NCI-H526 treated with DMSO at 0.1 percent for 48 hours (cell line): ENCODE measurements at places on chromosomes 6 and 20.

- no peak for DNase-seq
Observed at GRCh38 chr6:1542335-1542734, 67.4 kb upstream of the FOXC1 start.

- DNase-seq: no peak
Observed at GRCh38 chr20:4220756-4221155, 205.4 kb upstream of the RNF24 start.

- DNase-seq: no peak
Observed at GRCh38 chr6:13422681-13423221, 64.6 kb downstream of the GFOD1 start.

DNA sequence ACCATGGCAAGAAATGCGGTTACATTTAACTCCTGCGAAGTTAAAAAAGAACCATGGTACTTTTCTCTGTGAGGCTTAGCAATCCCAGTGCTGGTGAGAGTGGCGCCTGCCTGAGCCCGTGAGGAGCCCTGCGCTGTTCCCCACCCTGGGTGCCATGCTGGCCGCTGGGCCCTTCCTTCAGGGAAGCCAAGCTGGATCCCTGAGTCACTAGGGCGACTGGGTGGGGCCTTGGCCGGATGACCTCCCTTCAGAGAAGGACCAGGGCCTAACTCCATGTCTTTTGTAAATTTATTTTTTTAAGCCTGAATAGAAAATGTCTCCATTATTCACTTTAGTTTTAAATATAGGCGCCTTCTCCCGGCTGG, 209.1 kb downstream of the ERMARD start:
- no peak for DNase-seq

DNA sequence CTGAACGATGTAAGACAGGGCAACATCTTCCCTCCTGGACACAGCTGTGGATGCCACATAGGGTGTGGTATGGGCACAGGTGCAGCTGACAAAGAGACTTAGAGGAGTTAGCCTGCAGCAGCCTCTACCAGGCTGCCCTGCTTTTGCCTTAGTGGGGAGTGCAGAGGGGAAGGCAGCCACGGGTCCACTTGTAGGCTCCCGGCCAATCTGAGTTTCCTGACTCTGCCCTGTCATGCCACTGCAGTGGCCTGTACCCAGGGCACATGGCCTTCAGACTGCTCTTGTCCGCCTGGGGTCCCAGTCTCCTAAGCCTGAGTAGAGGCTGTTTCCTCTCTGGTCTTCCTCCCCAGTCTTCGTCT, 17.1 kb upstream of the CST9L start:
- no peak for DNase-seq

GRCh38 chr6:30618270-30618797, 694 bp downstream of the MRPS18B start:
- no peak for DNase-seq
